AG10803 (cell line): ENCODE measurements at places on chromosomes 2 and 18.

DNA sequence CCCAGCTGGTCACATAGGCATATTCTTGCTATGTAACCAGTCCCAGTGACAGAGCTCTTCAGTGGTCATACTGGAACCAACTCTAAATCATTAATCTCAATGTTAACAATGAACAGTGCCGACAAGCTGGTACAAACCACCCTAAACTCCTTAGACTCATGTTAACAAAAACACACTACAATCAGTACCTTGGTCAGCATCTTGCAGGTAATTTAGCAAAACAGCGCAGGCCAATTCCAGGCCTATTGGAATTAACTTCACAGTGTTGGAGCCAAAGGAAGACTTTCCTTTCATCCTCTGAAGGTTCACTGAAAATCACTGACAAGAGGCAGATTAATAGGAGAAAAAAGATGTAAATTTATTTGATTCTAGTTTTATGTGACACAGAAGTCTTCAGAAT lies 396.4 kb downstream of the PIK3C3 start:
- no peak for DNase-seq

DNA sequence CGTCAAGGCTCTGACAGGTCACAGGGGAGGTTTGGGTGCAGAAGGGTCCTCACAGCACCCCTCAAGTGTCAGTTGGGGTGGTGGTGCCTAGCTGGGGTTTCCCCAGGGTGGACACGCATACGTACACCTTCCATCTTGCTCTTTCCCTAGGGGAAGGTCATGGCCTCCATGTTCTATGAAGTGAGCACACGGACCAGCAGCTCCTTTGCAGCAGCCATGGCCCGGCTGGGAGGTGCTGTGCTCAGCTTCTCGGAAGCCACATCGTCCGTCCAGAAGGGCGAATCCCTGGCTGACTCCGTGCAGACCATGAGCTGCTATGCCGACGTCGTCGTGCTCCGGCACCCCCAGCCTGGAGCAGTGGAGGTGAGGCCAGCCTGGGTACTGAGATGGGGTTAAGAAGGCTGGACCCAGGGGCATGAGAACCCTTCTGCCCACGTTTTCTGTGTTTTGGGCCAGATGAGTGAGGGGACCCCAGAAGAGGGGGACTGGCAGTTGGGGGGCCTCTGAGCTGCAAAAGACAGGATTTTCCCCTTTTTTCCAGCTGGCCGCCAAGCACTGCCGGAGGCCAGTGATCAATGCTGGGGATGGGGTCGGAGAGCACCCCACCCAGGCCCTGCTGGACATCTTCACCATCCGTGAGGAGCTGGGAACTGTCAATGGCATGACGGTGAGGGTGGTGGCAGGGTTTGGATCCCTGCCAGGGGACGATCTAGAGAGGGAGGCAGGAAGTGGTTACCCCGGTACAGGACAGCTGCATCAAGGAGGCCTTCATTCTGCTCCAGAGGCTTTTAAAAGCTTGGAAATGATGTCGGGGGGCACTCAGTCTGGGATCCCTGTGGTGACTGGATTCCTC lies 20.9 kb downstream of the SLC30A3 start:
- no peak for DNase-seq

DNA sequence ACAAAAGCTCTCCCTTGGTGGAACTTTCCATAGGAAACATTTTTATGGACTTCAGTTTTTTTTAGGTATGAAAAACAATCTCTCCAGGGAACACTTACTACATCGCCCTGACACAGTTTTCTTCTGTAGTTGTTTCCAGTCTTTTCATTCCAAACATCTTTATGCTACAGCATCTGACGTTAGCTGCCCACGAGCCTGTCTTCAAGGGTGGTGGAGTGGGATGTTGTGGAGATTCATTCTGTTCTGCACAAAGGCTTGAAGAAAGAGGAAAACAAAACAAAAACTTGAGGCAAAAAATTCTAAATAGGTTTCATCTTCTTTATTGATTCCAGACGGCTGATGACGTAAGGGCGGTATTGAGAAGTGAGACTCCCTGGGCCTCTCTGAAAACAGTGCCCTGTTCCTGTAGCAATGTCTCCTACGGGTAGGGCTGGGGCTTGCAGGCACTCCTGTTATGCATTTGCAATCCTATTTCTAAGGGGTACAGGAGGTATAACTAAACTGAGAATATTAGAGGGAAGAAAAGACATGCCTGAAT lies 375.0 kb downstream of the RNF144A start:
- DNase-seq = peak; percentile 22

GRCh38 chr2:235776531-235776930 lies 282.7 kb downstream of the AGAP1 start:
- no peak for DNase-seq

DNA sequence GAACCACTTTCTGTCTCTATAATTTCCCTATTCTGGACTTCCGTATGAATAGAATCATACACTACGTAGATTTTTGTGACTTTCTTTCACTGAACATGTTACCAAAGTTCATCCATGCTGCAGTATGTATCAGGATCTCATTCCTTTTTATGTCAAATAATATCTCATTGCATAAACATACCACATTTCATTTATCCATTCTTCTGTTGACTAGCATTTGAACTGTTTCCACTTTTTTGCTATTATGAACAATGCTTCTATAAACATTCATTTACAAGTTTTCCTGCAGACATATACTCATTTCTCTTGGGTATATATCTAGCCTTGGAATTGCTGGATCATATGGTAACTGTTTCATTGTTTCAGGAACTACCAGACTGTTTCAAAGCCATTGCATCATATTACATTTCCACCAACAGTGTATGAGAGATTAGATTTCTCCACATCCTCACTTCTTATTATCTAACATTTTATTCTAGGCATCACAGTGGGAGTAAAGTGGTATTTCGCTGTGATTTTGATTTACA lies 186.2 kb downstream of the DYM start:
- peak; percentile 64 for DNase-seq

GRCh38 chr2:233810385-233810784 lies 32.3 kb downstream of the MROH2A start:
- no peak for DNase-seq

GRCh38 chr2:234271338-234271737 lies 220.8 kb downstream of the SPP2 start:
- DNase-seq = no peak

GRCh38 chr18:56402872-56403516 lies 235.4 kb downstream of the TXNL1 start:
- DNase-seq = peak; percentile 94

GRCh38 chr18:11906926-11907874 lies 917 bp downstream of the MPPE1 start:
- no peak for DNase-seq

DNA sequence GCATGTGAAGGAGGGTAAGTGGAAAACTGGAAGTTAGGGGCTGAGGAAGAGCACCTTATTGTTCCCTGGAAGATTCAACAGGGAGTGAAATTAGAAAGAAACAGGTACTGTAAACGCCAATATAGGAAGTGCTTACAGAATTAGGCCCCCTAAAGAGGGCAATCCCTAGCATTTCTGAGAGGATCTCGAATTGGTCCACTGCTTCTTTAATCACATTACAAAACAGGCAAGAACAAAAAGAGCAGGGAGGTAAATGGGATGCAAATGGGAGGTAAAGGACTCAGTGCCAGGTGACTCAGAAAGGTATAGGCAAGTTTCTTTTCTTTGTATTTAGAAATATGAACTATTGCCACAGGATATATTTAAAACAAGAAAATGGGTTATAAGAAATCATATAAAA lies 116.4 kb upstream of the FANCL start:
- no peak for DNase-seq

GRCh38 chr2:171522052-171522787 lies at the start of gene CYBRD1:
Gene CYBRD1, plus strand, starts transcription at chr2:171522474. Its CDS starts 72 bp downstream, at chr2:171522546.
- peak; percentile 92 for DNase-seq

DNA sequence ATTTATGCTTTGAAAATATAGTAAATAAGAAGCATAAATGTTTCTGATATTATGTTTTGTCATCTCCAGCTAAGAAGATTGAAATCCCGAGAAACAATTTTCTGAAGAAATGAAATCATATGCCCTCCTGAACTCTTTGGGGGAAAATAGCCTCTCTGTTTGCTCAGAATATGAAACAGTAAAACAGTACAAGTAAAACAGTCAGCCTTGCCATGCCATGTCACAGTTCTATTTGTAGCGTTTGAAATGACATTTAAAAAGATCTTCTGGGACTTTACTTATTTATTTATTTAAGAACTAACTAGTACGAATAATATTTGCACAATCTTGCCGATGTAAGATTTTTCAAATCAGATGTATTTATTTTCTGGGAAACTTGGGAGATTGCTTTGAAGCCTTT lies 98.0 kb downstream of the LNPK start:
- no peak for DNase-seq

- DNase-seq = no peak
Measured at GRCh38 chr2:64485331-64485730, 31.4 kb downstream of the LGALSL start.

- DNase-seq = peak; percentile 73
Measured at GRCh38 chr2:54704688-54705605, 18.5 kb upstream of the EML6 start.

DNA sequence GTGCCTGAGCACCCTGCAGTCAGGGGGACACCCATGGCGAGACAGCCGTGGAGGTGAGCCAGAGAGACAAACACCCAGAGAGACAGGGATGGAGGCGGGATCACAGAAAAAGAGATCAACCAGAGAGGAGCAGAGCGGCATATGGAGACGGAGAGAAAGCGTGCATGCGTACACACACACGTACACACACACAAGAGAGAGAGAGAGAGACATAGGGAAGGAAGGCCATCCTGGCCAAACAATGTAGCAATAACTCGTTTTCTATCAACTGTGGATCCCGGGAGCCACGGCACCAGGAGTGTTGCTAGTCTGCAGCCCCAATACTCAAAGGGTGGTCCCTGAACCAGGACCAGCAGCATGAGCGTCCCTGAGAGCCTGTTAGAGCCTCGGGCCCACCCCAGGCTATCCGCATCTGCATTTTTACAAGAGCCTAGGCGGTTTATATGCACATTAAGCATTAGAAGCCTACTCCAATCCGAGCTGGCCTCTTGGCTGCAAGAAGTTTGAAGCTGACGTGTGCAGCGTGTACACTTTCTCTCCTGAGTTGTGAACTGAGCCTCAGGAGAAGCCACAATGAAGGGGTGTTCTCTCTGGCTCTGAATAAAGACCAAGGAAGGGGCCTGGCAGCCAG lies 50.1 kb upstream of the MYCN start:
- no peak for DNase-seq

- no peak for DNase-seq
Measured at GRCh38 chr2:106183101-106183696, 10.9 kb downstream of the UXS1 start.

DNA sequence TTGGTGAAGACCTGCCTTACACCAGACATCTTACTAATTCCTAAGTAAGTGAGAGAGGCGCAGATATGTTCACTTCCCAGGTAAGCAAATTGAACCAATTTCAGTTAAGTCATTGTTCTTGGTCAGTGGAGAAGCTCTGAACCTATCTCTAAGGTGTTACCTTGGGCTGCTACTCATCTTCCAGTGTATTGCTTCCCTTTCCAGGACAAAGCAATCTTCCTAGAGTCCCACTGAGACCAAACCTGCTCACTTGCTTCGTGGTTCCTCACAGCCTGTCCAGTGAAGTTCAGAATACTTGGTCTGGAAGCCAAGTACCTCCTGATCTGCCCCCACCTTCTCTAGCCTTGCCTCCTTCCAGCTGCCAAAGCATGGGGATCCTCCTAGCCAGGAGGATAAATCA lies 22.5 kb upstream of the GBX2 start:
- no peak for DNase-seq

- DNase-seq = no peak
Measured at GRCh38 chr2:152492131-152492530, 157.2 kb downstream of the FMNL2 start.

GRCh38 chr18:46387441-46388131 lies 269.4 kb downstream of the LOXHD1 start:
- DNase-seq = no peak

DNA sequence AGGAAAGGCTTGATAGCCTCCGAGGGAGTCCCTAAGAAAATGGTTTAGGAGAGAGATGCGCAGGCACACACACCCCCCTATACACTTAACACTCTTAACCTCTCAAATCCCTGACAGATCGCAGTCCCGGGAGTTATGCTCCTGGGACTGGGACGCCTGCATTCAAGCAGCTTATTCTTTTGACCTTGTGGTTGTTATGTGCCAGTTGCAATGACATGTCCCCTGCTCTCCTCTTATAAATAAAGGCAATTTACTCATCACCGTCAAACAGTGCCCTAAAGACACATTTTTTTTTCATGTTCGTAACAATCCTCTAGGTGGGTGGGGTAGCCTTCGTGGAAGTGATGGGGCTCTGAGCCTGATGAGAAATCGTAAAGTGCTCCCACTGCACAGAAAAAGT lies 162.2 kb downstream of the LRRC30 start:
- no peak for DNase-seq
